Ecto neural progenitor cell (in vitro differentiated cells): ENCODE measurements at places on chromosomes 16 and 17.
A peak's percentile ranks its signal among the peaks of the same experiment; 100 is the strongest.

GRCh38 chr16:9170470-9170869 is 79.0 kb downstream of the HAPSTR1 start:
- no peak for DNase-seq

DNA sequence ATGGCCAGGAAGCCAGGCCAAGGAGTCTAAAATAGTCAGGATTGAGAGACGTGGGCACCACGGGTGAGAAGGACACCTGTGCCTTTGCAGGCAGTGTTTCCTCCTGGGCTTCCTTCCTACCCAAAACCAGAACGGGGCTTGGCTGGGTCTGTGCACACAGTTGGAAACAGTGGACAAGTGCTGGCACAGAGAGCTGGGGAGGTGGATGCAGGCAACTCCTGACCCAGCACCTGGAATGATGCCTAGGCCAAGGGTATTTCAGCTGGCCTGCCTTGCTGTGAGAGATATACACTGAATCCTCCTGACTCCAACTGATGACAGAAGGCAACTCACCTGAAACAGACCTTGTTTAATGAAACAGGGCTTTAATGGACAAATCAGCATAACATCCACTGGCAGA is 186.2 kb downstream of the SLC39A11 start:
- no peak for DNase-seq

DNA sequence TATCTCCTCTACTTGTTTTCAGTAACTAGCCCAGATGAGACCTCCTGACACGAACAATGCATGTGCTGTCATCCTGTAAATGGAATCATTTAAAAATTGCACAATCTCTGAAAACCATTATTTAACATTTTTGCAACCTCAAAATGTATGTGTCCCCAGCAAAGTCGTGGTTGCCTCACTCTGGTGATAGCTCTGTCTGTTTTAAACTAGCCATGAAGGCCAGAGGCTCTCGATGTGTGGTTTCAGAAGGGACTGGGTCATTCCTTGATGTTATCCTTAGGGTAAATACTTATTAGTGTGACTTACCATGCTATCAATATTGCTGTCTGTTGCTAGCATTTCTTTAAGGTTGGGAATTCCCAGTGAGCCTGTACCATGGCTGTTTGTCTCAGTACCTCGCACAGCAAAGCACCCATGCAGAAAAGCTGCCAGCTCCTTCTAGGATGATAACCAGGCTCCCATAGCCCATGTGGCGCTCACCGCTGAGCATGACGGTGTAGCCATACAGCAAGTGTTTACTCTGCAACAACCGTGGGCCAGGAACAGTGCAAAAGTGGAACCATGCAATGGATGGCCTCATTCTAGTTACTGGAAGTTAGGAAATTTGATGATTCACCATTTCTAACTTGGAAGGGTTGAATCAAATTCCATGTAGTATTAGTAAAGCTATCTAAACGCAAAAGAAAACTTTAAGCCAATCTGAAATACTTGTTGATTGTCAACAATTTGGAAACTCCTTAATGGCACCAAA is 2.9 kb upstream of the PGS1 start:
- DNase-seq = no peak

- no peak for DNase-seq
Measured at GRCh38 chr17:57403236-57403635, 146.9 kb downstream of the MSI2 start.

GRCh38 chr16:54568906-54569807 is 282.6 kb upstream of the IRX3 start:
- DNase-seq = no peak

DNA sequence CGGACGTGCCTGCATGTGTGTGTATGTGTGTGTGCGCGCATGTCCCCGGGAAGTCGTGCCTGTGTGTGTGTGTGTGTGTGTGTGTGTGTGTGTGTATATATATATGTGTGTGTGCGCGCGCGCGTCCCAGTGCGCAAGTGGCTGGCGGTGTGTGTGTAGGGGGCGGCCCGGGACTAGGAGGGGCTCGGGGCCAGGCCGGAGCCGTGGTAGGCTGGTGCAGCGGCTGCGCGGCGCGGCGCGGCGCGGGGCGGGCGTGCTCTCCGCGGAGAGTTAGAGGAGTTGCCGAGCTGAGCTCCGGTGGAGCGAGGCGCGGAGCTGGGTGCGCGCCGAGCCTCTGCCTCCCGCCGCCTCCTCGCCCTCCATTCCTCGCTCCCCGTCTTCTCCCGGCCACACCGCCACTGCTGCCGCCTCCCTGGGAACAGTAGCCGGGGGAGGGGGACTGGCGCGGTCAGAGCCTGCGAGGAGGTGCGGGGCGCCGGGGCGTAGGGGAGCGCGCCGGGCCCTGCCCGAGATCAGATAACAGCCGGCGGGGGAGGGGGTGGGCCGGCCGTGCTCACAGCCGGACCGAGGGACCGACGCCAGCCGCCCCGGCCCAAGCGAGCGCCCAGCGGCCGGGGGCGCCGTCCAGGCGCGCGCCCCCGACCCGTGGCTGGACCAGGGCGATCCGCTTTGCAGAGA is at the start of gene KCNJ12:
Gene KCNJ12, plus strand, starts transcription at position 277 of the 678 bp plus-strand sequence. CDS start 38,986 bp downstream, outside the sequence.
- peak; percentile 80 for DNase-seq

DNA sequence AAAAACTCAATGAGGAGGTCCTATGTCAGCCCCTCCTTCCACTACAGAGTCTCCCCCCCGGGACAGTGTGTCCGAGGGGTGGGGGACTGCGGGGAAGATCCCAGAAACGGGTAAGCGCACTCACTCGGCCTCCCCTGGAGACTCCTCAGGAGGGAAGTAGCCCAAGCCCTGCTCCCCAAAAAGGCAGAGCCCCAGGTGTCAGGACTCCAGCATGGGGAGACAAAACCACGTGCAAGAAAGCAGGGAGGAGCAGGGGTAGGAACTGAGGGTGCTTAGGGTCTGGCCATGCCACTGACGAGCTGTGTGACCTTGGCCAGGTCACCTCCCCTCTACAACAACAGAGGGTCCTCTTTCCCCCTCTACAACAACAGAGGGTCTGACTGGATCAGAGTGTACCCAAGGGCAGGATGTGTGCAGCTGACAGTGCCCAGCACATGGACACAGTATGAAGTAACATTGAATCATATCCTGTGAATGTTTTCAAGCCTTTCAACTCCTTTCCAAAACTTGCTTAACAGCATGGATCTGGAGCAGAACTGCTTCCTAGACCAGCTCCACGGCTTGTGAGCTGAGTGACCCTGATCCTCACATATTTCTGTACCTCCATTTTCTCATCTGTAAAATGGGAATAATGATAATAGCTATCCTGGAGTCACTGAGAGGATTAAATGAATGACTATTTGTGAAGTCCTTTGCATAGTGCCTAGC is 2.1 kb upstream of the NAGS start:
- DNase-seq = no peak

DNA sequence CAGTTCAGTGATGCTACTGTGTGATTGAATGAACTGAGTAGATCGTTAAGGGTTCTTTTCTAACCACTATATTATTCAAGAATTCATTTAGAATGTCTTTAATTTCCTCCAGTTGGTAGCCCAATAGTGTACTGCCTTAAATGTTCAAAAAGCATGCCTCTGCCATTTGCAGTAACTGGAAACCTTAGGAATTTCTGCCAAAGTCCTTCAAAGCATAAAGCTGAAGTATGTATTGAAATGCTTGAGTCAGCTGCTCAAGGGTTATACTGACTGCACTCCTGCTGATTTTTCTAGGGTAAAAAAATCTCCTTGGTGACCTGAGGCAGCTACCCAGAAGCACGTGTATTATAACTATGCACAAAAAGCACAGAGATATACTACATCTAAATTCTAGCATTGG is 56.5 kb downstream of the SNTB2 start:
- DNase-seq = no peak

- no peak for DNase-seq
Measured at GRCh38 chr16:71244521-71244920, 14.0 kb upstream of the HYDIN start.

GRCh38 chr17:43928609-43929008 is 13.7 kb downstream of the PPY start:
- no peak for DNase-seq

GRCh38 chr17:59516451-59516850 is 49.0 kb upstream of the DHX40 start:
- DNase-seq = no peak

DNA sequence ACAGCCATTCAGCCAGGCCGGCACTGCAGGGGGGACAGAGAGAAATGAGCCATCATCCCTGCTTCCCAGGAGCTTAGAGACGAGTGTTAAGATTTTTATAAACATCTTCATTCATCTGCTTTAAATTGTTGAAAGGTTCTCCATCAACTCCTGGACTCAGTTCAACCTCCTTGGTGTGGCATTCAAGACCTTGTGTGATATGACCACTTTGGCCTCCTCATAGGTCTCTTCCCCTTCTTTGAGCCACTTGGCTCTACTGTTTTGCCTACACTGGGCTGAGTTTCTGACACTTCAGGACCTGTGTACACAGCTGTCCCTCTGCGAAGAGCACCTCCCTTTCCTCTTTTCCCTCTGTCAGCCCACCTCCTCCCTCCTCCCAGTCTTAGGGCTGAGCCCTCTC is 4.3 kb downstream of the DOC2B start:
- no peak for DNase-seq

GRCh38 chr17:79840269-79840988 is 1.2 kb upstream of the CBX4 start:
- DNase-seq = peak; percentile 88

- DNase-seq = no peak
Measured at GRCh38 chr16:21101631-21102420, 48.8 kb downstream of the DNAH3 start.

DNA sequence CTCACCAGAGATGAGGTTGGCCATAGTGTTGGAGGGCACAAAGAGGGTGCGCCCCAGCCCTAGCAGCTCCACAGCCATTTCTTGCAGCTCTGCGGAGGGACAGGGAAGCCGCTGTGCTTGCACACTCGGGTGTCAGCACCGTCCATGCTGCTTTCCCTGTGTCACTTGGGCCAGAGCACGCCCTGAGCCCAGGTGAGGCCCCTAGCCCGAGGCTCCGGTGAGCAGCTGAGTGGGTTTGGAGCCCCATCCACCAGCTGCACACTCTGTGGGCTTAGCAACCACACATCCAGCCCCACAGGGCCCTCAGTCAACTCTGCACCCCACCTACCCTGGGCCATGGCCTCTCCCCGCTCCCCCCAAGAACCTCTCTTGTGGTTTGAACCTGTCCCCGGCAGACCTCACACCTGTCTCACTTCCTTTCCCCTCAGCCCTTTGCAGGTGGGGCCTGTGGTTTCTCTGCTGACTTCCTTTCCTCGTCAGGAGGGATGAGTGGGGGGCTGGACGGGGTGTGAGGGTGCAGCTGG is 20.7 kb downstream of the TMEM235 start:
- no peak for DNase-seq

GRCh38 chr17:8563981-8564602 is 66.4 kb downstream of the MYH10 start:
- no peak for DNase-seq

- peak; percentile 69 for DNase-seq
Measured at GRCh38 chr16:58464047-58464915, 35.7 kb upstream of the NDRG4 start.

- no peak for DNase-seq
Measured at GRCh38 chr17:35046245-35046644, 17.3 kb downstream of the RFFL start.

GRCh38 chr17:50275279-50275678 is 1.0 kb downstream of the TMEM92 start:
- peak; percentile 49 for DNase-seq

DNA sequence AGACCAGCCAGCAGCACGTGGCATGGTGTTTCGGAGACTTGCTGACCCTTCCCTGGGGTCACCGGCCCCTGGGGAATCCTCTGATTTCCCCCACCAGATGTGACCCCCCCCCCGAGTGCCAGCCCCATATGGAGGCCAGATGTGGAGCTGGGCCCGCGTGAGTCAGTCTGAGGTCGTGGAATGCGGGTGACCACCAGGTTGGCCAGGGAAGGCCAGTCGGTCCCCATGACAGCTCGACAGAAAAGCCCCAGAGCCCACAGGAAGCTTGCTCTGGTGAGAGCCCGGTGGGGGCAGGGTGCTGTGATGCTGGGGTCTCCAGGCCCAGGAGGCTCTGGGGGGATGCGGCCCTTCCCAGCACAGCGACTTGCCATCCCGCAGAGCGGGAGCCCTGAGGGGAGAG is 209.0 kb downstream of the NTN1 start:
- DNase-seq = no peak

DNA sequence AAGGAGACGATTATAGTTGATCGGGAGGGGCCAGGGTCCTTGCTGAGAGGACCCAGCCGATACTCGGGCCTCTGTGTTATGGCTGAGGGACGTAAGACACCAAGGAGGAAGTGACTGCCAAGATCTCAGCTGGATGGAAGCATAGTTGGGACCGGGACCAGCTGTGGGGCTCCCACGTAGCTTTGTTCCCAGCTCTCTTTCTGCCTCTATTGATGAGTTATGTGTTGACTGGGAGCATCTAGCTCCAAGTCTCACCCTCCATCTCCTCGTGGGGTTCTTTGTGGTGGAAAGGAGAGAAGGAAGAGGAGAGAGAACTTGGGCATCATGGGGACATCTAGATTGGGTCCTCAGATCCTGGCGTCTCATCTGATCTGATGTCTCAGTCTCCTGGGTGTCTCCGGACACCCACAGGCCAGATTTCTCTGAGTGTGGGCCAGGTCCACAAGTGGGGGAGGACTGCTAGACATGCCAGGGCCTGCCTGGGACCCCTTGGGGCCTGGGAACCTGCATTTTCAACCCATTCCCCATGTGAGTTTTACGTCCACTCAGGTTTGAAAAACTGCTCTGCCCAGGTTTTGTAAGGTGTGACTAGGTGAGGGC is 1.0 kb downstream of the MGRN1 start:
- no peak for DNase-seq

- DNase-seq = no peak
Measured at GRCh38 chr17:45155029-45155428, 6.6 kb upstream of the HEXIM2 start.

DNA sequence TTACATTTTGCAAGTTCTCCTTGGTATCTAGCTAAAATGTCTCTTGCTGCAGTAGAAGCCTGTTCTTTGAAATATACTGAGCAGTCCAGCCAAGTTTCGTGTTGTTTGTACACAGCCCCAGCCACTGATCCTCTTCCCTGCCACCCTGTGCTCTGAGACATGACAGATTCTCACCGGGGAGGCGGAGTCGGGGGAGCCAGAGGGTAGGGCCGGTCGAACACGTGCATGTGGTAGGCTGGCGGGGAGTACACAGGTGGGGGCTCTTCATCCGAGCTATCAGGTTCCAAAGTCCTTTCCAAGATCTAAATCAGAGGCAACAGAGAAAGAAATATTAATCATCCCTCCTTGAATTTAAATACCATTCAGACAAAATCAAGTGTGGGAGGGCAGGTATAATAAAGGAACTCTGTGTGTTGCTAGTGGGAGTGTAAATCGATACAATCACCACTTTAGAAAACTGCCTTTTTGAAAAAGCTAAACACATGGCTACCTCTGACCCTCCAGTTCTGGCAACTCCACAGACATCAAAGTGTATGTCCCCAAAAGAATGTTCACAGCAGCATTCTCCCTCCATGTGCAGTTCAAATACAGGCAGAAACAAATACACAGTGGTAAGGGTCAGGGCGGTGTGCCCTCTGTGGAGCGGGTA is 29.7 kb upstream of the MRPS23 start:
- DNase-seq = no peak

DNA sequence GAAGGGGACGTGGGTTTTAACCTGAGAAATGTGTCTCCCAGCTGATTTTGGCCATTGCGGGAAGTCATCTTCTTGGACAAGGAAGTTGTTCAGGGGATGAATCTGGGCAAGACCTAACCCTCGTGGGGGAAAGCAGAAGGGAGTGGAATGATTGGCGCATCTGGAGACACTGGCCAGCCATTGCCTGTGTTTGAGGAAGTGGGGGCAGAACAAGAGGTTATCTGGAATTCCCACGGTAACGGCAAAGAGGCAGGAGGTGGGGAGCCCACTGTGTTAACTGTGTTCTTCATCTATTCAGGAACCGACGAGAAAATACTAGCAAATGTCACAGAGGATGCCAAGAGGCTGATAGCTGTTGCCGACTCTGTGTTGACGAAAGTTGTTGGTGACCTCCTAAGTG is 66.9 kb downstream of the RNF213 start:
- DNase-seq = no peak
